ENCODE measurements at places on chromosomes 16 and 17.

- DNase-seq: no peak
Measured at GRCh38 chr16:53183442-53183841, 128.7 kb downstream of the CHD9 start.

DNA sequence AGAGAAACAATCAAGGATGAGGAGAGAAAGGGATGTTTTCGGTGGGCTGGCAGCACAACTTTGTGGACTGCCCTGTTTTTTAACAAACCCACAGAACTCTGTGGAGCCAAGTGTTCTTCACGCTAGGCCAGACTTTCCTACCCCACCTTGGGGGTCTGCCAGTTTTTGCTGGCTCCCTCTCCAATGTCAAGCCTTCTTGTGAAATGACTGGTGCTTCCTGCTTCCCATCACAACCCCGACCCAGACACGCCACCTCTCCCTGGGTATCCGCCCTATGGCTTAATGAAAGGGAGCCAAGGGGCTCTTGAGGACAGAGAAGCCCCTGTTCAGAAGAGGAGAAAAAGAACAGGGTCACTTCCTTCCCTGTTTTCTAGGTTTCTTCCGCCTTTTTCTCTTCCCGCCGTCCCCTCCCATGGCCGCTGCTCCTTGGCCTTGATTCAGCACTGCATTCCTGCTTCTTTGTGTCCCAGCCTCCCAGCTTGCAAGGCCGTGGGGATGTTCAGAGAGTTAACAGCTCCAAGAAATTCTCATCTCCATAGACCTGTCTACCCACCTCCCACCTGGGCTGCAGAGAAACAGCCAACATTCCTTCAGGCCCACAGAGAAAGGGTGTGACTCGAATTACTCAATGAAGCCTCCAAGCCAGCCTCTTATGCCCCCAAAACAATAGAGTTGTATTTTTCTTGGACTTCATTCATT lies 16.5 kb upstream of the SOX9 start:
- no peak for DNase-seq

GRCh38 chr16:74591876-74592650 lies 14.9 kb downstream of the GLG1 start:
- DNase-seq: no peak

- DNase-seq: no peak
Measured at GRCh38 chr16:80123189-80123588, 417.6 kb upstream of the DYNLRB2 start.

DNA sequence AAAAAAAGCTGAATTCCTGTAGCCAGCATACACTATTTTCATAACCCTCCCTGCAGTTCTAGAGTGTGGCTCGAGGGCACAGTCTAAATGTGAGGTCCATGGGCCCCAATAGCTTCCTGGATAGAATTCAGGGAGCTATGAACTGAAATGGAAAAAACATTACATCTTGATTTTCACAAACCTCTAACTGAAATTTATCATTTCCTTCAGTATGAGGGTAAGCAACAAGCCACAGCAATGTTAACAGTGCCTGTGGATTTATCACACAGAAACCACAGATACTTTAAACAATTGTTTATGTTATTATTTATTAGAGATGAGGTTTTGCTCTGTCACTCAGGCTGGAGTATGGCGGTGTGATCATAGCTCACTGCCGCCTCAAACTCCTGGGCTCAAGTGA lies 18.2 kb downstream of the TMEM92 start:
- no peak for DNase-seq

DNA sequence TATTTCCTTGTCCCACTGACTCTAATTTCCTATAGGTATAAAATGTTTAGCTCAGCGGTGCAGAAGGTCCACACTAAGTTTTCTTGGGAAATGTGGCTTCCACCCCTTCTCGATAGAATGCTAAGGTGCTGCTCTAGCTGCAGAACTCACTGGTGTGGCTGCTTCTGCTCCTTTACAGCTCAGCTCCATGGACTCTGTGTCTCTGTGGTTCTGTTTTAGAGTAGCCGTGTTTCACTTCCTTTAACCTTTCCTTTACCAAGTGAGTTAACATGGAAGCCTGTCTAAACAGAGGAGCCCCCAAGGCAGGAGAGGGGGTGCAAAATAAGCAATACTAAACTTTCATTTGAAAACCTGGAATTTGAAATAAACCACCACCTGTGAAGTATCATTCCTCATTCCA lies 65.3 kb downstream of the SPECC1 start:
- no peak for DNase-seq

DNA sequence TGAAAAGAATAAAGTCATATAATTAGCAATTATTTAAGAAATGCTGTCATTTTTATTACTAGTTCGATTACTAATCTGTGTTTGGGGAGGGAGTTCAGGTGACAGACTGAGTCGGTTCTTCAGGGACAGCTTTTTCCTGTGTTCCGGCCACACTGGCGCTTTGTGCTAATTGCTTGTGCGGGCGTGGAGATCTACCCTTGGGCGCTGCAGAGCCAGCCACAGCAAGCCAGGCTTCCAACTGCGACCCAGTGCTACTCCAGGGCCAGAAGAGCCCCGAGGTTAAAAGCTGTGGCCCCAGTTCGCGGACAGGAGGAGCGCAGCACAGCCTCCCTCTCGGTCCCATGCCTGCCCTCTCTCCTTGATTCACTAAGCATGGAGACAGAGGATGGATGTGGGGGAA lies 6.5 kb upstream of the OR2C1 start:
- no peak for DNase-seq

- DNase-seq: no peak
Measured at GRCh38 chr17:19006698-19007097, 2.1 kb upstream of the FAM83G start.

DNA sequence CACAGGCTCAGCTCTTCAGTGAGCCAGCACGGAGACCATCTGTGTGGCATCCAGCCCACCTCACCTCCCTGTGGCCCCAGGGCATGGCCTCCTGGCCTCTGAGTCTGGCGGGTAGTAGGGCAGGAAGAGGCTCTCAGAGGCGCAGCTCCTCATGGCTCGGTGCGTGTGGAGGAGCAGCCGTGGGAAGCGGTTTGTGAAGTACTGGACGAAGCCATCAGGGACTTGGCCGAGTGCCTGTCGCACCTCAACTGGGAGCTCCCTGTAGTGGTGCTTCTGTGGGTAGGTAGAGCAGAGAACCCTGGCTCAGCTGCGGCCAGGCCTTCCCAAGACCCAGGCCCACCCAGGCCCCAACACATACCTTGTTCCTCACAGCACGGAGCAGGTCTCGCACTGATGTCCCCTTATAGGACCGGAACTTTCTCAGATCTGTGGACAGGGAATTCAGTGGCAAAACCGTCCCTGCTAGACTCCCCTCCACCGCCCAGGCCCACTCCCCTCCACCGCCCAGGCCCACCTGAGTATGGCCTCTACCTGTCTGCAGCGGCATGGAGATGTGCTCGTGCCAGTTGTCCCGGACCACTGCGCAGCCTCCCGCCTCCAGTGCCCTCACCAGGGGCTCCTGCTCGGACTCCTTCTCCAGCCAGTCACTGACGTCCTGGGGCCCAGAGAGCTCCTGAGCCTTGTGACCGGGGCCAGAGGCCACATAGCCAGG lies 12.2 kb downstream of the PLK1 start:
- no peak for DNase-seq

DNA sequence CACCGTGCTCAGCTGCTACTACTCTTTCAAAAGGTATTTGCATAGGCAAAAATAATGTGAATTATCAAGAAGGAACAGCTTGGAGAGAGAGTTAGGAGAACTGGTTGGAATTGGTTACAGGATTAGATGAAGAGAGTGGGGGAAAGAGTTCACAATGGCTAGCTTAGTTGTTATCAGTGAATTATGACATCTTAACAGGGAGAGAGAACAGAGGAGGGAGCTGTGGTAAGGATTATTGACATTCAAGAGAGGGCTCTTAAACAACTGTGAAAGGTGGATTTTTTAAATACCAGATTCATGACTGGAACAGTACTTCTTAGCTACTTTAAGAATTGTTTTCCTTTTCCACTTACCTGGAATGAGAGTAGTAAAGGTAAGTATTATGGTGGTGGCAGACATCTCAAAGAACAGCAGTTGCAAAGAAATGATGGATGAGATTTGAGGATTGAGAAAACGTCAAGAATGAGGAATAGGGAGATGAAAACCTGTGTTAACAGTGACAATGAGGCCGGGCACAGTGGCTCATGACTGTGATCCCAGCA lies 43.9 kb upstream of the SLC5A11 start:
- no peak for DNase-seq

DNA sequence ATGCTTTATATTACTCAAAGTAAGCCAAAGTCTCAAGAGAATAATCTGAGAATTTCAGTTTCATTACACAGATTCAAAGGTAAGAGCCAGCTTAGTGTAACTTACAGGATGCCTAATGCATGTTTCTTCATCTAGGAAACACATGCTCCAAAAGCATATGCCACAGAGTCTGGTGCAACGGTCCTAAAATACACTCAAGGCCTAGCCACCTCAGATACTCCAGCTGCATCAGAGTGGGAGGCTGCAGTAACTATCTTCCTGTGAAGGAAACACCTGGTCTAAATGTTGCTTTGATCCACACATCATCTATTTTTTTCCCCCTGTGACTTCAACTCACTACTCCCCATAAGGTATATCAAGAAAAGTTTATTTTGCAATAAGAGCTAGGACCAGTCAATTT lies 51.6 kb upstream of the CORO6 start:
- DNase-seq: no peak

DNA sequence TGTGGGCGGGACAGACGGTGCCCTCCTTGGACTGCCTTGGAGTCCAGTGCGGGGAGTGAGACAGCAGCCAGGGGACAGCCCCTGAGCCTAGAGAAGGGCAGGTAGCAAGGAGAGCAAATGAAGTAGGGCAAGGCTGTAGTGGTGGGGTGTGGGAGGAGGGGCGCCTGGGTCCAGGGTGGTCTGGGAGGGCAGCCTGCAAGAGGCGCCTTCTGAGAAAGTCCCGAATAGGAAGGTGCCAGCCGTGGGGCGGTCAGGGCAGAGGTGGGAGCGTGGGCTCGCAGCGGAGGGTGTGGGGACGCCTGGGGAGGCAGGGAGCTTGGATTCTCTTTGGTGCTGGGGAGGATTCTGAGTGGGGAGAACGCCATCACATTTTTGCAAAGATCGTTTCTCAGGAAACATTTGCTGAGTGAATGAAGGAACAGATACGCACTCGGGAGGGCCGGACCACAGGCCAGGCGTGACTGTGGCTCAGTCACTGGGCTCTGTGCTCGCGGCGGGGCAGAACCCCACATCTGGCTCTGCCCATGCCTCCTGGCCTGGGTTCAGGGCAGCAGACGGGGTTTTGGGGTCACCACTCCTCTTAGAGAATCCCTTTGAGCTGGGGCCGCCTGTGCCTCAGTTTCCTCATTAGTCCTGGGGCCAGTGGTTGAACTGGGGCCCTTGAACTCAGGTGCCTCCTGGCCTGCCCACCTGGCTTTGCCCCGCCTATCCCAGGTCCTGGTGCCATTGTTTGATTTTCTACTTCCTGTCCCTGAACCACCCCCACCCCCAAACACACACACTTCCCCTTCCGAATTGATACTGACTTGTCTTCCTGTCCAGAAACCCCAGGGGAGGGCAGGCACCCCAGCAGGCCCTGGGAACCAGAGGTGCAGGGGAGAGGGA lies 4.2 kb downstream of the SNN start:
- DNase-seq: no peak

DNA sequence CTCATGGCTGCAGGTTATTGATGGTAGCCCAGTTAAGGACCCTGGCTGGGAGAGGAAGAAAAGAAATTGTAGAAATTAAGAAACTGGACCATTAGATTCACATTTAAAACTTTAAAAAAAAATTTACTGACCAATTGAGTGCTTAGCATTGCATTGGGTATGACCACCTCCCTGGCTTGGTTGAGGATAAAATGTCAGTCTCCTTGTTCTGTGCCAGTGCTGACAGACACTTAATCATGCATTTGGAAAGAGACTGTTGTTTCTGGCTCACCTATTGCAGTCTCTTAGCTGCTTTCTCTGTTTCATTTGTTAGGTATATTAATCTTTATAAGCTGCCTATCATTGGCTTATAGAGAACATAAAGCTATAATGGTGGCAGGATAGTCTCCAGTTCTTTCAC lies 1.7 kb downstream of the MYH1 start:
- no peak for DNase-seq

- DNase-seq: no peak
Measured at GRCh38 chr16:6206080-6206479, 1108.5 kb upstream of the EEF2KMT start.

DNA sequence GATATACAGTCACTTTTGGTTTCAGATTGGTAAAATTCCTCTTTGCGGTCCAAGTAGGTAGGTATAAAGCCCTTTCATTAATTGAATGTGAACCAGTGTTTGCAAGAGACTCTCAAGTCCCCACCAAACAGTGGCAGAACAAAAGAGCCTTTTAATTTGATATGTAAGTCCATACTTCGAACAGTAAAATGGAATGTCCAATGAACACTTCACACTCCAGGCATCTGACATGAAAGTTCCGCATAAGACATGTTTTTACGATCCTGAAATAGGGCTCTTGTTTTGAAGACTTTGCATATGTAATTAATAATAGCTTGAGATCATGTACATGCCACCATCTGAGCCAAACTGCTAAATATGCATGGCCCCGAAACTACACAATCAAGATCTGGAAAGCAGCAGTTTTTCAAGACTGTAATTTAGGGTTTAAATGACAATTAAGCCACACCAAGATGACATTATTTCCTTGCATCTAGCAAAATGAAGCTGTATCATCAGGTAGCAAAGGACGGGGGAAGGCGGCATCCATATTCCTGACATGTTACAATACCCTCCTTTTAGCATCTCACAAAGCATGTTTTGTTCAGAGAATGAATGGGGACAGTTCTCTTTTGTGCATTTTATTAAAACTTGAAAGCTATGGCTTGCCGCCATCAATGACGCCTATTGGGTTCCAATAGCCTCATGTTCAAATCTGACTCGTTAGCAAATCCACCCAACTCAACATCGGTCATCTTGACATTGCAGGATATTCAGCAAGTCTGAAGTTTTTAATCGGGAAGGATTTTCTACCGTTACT lies 39.4 kb downstream of the LITAF start:
- DNase-seq: no peak

- DNase-seq: no peak
Measured at GRCh38 chr16:68041783-68042182, 18.7 kb downstream of the DUS2 start.

- no peak for DNase-seq
Measured at GRCh38 chr17:13240851-13241250, 223.0 kb upstream of the ELAC2 start.

GRCh38 chr17:36631022-36631421 lies 29.6 kb downstream of the MRM1 start:
- no peak for DNase-seq

DNA sequence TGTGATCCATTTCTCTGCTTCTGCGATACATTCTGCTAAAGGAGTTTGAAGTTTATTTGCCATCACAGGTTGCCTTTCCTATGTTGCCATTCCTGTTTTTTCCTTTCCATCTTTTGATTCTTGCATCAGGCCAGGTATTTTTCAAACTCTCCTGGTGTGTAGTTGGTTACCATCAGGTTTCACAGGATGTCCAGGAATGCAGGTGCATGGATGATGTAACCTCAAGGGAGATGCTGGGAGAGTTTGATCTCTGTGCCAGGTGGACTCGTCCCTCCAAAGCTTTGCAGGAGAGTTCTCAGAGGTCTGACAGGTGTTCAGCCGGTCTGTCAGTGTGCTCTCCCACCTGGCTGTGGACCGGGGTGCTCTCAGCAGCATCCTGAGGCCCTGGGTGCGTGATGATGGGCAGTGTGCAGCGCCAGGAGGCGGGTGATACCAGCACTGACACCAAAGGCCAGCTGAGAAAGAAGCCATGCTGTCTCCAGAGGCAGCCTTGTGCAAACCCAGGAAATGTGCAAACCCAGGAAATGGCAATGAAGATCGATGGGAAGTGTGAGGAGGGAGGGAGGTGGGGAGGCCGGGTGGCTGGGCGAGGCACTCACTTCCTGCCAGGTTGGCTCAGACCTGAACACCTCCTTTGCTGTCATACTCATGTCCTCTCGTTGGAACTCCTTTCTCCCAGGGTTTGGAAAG lies 1.7 kb downstream of the ATP2C2 start:
- no peak for DNase-seq

Measured in effector memory CD8-positive, alpha-beta T cell (primary cell).